ENCODE measurements at places on chromosomes 4 and X. TPM values are rescaled to one million over a fixed set of nuclear protein-coding genes. Genes with fewer than 3 reads are reported as not detected.

SNCA gene
- total RNA-seq = not detected

NXF2B gene
- total RNA-seq = not detected

STBD1 gene
- 3.6 TPM for total RNA-seq

LANCL3 gene
- total RNA-seq = 0.18 TPM

IGSF1 gene
- total RNA-seq = 0.09 TPM

SLC9B1 gene
- 1.2 TPM for total RNA-seq

MAGEE2 gene
- total RNA-seq = not detected

MAGEA4 gene
- not detected for total RNA-seq

MAGEB2 gene
- total RNA-seq = not detected

MAGEC2 gene
- total RNA-seq = 0.09 TPM

ATP6AP2 gene
- 113 TPM for total RNA-seq

HTR2C gene
- not detected for total RNA-seq

ADH7 gene
- total RNA-seq = not detected

TCEAL6 gene
- total RNA-seq = not detected

STK32B gene
- total RNA-seq = 5.3 TPM

TRIM61 gene
- total RNA-seq = 2.5 TPM
